Retina (tissue), 1 donor: ENCODE measurements at places on chromosomes 5 and 9.

- DNase-seq = peak; percentile 85
These were observed 160.7 kb upstream of the DAPK1 start for GRCh38 chr9:87336914-87337333.

GRCh38 chr9:73773896-73774295 lies 622.2 kb downstream of the ANXA1 start:
- no peak for DNase-seq

GRCh38 chr5:88799938-88800535 lies 82.9 kb downstream of the MEF2C start:
- DNase-seq = peak; percentile 56

DNA sequence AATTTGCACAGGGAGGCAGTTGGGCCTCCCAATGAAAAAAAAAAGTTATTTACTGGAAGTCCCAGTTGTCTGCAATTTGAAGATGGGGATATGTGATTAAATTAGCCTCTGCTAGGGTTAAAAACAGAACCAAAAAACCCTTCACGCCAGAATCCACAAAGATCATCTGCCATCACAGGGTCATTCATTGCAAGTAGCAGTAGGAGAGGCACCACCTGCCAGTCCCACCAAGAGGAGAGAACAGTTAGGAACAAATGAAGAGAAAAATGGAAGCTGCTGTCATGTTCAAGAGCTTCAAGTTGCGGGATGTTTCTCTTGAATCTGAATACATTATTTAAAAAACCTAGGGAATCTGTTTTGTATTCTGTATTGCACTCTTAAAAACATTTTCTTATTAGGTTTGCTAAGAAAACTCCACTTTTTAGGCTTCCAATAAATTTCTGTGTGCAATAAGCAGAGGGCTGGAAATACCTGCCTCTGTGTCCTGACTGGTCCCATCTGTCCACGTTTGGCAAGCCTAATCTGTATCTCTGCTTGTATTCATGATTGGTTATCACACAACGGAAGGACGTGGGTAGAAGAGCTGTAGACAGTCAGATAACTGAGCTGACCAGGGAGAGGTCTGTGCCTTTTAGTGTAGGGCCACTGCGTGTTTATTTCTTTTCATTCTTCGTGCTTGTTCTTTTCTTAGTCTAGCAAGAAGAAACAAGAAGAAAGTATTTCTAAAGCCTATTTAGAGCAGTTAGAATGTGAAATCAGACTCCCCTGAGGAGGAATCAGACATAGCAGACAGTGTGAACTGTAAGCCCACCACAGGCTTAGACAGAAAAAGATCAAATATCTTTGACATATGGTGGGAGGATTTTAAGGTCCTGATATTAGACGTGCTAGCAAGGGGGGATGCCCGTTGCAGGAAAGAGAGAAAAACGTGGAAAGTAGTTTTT lies 630.6 kb upstream of the SEMA6A start:
- no peak for DNase-seq

- DNase-seq = no peak
These were observed 69.7 kb downstream of the PRLR start for GRCh38 chr5:35160486-35161116.
